Epithelial cell of proximal tubule (primary cell): ENCODE measurements at places on chromosomes 16 and 17.

DNA sequence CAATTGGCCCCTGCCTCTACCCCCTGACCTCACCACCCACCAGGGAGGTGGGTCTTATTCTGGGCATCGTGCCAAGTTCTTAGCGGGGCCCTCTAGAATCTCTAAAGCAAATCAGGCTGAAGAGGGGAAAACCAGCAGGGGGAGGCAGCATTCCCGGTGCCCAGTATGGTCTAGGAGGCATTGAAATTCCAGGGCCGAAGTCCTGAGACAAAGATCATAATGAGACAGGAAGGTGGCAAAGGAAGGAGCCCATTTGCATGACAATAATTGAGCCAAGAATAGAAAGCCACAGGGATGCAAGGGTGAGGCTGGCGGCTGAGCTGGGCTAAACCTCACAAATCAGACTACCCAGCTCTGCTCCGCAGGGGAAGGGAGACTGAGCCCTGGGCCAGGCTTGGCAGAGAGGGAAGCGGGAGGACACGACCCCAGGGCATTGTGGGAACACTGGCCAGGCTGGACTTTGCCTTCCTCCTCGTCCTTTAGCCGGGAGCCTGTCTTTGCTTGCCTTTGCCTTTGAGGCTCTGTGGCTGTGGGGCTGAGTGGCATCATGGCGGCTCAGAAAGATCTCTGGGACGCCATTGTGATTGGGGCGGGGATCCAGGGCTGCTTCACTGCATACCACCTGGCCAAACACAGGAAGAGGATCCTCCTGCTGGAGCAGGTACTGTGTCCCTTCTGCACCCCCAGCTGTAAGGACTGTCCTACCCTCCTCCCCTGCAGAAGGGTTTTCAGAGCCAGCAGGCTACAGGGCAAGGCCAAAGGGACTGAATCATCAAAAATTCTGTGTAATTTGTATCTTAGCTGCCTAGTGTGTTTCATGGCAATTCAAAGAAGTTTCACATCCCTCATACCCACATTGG lies at the start of gene PIPOX:
Gene PIPOX, plus strand, starts transcription at position 463 of the 860 bp plus-strand sequence. Its CDS starts 85 bp downstream, at position 548.
- DNase-seq, result no peak

DNA sequence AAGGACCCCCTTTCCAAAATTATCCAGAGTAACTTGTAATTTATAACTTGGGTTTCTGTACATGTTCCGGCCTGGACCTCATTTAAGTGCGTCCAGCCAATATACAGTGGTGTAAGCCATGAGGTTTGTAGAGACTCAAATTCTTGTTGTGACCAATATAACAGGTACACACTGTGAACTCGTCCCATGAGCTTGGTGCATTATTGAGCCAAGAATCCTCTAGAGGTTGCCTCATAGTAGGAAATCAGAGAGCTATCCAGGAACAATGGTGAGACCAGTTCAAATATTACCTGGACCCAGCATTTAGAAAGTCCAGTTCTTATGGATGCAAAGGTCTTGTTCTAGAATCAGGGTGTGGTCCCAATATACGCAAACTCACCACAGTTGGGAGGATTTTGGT lies 138.2 kb downstream of the NPIPB5 start:
- DNase-seq, result no peak

- no peak for DNase-seq
These were observed 54.2 kb upstream of the ZNF267 start for GRCh38 chr16:31819386-31819785.

DNA sequence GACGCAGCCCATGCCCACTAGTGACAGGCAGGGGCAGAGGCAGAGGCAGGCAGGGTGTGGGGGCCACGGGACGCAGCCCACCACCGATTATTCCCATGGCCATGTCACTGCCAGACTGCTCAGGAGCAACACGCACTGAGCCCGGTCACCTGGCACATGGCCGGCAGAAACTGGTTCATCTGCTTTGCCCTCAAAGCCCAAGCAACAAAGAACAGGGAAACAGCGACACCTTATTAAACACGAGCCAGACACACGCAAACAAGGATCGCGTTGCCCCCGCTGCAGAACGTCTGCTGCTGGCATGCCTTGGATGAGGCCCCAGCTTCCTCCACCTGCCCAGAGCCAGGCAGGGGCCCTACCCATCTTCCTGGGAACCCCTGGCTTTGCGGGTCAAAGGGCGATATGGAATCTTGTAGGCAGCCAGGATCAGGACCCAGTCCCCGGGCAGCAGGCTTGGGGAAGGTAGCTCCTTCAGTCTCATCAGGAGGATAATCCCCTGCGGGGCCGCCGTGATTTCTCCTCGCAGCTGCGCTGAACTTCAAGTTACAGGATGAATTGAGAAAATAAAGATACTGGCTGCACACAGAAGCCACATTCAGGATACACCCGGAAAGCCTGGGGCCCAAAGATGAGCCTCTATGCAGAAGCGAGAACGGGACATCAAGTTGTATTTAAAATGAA lies 4.8 kb downstream of the TBC1D16 start:
- no peak for DNase-seq

- DNase-seq, result no peak
These were observed 13.0 kb downstream of the PCTP start for GRCh38 chr17:55763856-55764255.

DNA sequence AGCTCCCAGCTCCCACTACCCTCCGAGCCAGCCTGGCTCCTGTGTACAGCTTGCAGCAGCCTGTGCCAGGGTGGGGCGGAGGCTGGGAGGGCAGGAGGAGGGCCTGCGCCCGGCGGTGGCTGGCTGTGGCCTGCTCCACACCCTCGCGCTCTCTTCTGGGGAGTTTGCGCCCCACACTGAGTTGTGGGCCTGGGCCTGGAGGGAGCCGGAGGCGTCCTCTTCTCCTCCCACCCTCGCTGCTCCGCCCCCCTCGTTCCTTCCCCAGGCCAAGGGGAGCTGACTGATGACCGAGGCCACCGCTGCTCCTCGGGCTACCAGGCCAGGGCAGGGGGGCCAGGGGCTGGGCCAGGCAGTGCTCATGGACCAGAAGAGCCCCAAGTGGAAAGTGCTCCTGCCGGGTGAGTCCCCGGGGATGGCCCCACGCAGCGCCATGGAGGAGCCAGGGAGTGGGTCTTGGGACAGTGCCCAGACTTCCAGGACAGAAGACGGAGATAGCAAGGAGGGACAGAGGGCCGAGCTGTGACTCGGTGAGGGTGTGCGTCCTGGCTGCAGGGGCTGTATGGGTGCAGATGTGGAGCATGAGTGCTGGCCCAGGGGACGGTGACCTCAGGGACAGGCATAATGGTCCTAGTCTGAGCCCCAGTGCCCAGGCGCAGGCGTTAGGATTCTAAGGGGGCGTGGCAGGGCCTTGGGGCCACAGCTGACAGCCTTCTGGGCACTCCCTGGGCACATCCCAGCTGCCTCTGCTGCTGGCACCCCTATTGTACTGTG lies 242.1 kb upstream of the GSE1 start:
- DNase-seq, result no peak

DNA sequence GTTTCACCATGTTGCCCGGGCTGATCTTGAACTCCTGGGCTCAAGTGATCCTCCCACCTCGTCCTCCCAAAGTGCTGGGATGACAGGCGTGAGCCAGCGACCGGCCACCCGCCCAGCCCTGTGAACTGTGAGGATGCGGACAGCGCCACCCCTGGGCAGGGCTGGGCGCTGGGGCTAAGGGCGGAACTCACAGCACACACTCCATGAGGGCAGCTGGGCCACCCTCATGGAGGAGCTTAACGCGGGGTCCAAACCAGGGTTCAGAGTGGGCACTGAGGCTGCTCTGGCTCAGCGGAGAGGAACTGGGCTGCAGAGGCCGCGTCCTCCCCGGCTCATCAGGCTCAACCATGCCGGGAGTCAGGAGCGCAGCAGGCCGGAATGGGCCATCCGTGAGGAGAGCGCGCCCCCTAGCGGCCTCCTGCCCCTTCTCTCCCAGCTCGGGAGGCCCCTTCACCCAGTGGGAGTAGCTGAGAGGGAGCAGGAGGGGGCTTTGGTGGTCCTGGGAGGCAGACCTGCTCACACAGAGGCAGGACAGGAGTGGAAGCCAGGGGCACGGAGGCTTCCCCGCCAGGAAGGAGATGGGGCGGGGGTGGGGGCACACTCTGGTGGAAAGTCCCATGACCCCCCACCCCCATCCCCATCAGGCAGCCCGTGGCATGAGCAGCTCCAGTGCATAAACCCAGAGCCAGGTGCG lies 13.8 kb downstream of the CORO7 start:
- no peak for DNase-seq

- DNase-seq, result no peak
These were observed 187.0 kb upstream of the CDH13 start for GRCh38 chr16:82439678-82440293.

DNA sequence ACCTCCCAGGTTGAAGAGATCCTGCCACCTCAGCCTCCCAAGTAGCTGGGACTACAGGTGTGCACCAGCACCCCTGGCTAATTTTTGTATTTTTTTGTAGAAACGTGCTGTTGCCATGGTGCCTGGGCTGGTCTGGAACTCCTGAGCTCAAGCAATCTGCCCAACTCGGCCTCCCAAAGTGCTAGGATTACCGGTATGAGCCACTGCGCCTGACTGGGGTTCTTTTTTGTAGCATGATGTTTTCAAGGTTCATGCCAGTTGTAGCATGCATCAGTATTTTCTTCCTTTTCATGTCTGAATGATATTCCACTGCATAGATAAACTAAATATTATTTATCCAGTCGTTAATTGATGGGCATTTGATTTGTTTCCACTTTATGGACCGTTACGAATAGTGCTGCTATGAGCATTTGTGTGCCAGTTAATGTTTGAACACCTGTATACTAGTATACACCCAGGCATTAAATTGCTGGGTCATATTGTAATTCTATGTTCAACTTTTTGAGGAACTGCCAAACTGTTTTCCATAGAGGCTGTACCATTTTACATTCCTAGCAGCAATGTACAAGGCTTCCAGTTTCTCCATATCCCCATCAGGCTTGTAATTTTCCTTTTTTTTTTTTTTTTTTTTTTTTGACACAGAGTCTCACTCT lies 24.8 kb upstream of the CEP20 start:
- DNase-seq, result no peak

- DNase-seq, result no peak
These were observed 20.4 kb upstream of the SLC38A8 start for GRCh38 chr16:84062734-84063640.

GRCh38 chr17:67467500-67468455 lies 90.7 kb downstream of the PITPNC1 start:
- DNase-seq, result no peak

GRCh38 chr17:41695954-41696757 lies 7.5 kb downstream of the EIF1 start:
- DNase-seq, result no peak

DNA sequence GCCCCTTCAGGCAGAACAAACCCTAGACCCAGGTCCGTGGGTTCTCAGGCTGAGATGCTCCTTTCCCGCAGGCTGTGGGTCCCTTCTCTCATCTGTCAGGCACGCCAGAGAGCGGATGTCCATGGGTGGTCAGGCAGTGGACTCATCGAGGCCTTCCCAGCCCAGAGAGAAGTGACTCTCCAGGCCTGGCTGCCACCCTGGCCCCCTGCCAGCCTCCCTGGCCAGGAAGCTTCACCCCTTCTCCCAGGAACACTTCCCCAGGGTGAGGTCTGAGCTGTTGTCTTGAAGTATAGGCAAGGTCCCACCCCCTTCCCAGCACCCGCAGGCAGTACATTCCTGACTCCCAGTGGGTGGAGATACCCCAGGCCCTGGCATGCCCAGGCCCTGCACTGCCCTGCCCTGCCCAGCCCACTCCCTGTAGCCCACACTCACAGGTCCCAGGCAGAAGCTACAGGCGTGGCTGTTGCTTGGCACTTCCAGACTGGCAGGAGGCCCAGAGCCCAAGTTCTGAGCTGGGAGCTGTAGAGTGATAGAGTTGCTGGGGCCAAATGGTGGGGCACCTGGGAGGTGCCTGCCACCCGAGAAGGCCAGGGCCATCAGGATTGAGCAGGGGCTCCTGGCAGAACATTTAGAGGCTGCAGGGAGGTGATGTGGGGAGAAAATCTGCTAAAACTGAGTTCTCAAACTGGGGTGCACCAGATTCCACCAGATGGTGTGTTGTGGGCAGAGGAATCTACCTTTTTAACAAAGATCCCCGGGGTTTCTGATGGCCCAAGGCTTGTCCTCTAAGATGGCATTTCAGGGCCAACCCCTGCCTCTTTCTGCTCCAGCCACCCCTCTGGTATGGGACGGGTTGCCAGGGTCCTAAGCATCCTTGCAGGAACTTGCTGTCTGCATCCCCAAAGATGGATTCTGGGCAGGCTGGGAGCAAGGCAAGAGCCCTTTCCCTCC lies 6.7 kb downstream of the ITGA3 start:
- DNase-seq, result peak; percentile 85

DNA sequence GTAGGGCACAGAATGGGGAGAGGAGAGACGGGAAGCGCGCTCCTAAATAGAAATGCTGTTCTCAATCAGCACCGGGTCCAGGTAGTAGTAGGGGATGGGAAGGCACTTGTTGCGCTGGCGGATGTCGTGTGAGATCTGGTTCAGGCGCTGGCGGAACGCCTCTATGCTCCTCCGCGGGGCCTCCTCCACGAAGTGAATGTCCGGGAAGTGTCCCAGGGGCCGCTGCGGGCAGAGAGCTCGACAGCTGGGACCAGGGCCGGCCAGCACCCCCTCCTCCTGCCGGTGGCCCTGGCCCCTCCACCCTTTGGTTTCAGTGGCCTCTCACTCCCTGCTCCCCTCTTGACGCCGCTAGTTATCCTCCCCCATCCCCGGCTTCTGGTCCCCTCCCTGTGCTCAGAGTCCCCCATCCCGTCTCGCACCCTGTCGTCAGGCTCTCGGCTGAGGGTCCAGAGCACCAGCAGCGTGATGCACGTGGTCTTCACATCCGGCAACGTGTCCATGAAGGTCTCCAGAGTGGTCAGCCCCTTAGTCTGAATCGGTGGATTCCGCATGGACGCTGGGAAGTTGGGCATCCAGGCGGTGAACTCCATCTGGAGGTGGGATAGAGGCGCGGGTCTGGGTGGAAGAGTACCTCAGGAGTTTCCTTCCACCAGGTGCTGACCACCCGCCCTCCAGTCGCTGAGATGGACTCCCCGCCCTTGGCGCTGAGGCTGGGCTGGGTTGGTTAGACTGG lies 14.6 kb downstream of the ALOX12B start:
- no peak for DNase-seq
